Activated T-helper 9 cell treated with anti-CD3 and anti-CD28 coated beads, Interleukin-2, amount 50 U/mL, for 16 hours (primary cell): ENCODE measurements at places on chromosomes 2 and 18.

DNA sequence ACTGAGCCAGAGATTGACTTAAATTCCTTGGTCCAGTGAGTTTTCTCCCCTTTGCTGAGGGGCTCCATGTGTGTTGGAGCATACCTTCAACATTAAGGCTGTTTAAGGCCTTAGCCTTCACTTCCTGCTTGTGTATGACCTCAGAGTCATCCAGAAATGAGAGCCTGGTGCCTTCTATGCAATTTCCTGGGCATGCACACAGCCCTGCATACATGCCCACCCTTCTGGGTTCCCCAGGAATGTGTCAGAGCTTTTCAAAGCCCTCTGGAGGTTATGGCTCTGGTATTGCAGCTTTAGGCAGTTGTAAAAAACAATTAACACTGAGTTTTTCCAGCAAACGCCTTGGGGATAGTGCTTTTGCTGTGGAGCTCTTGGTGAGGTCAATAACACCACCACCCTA is 16.7 kb downstream of the IL1R1 start:
- no peak for DNase-seq

DNA sequence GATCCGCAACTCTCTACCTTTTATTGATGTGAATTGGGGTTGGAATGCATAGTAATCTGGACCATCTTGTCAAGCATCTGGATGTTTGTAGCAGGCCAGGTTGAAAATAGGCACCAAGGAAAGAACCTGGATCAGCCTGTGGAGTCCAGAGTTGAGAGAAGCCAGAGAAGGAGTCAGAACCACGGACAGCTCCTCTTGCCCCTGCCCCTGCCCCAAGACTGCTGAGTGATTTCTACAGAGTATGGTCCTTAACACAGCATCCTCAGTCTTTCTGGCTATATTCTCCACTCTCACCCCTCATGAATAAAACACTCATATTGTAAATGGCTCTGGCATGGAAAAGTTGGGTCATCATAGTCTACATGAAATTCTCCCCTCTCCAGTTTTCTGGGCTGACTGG is 154.6 kb downstream of the LOXHD1 start:
- DNase-seq: no peak

- DNase-seq: no peak
Observed at GRCh38 chr2:207231106-207231865, 65.5 kb upstream of the KLF7 start.

DNA sequence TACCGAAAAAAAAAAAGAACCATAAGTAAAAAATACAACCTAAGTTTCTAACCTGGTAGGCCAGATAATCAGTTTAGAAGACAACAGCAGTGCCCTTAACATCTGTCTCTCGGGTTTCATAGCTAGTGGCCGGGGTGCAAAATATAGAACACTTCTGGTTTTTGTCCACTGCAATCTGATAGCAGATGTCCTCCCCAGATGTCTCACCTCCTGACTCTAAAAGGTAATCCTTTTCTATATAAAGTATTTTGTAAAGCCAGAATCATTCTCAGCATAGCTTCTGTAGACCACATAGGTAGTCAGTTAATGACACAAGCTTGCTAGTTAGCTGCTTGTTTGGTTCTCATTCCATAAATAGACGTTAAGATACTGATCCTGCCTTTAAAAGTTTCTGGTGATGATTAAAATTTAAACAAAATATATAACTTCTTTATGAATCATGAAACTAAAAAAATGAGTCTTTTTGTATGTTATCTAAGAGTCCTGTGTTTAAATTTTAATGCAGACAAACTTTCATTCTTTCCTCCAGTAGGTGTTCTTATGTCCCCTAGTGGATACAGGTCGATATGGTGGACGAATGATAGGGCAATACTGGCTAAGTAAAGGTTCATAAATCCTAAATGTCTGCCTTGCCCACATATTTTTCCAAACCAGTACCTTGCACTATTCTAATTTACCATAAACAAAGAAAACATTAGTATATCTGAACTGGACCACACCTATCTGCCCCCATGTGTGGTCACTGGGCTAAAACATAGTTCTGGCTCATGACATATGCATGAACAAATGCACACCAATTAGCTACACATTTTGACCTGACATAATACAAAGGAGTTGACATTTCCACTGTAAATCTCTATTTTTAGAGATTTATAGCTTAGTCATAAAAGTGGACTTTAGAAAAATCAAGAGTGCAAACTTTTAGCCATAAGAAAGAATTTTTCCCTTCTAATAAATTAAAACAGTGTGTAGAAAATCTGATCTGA is 171.0 kb downstream of the SRBD1 start:
- no peak for DNase-seq

DNA sequence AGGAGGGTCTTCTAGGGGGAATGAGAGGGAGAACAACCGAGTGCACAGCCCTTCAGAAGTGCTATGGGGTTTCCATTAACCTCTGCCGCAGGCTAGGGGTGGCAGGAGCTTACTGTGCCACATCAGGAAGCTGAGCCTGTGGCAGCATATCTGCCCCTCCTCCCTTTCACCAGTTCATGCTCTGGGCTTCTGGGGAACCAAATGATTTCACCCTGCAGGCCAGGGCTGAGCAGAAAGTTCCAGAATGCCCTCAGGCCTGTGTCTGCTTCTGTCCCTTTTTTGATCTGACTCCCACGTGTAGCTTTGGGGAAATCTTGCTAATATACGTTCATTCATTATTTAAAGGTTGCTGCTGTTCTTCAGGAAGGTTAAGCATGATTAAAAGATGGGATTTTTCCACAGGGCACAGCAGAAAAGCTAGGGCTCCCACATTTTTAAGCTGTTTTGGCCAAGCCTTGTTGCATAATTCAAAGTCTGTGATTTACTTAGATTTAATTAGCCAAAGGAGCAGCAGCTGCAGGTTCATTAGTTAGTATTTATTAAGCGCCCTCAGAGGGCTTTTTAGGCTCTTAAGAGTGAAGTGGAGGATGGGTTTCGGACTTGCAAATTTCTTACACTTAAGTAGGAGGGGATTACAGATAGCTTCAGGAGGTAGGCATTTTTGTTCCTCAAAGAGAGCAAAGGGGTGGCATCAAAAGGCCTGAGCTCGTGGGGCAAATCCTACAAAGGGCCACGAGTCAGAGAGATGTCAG is 10.2 kb downstream of the TMEM247 start:
- no peak for DNase-seq

DNA sequence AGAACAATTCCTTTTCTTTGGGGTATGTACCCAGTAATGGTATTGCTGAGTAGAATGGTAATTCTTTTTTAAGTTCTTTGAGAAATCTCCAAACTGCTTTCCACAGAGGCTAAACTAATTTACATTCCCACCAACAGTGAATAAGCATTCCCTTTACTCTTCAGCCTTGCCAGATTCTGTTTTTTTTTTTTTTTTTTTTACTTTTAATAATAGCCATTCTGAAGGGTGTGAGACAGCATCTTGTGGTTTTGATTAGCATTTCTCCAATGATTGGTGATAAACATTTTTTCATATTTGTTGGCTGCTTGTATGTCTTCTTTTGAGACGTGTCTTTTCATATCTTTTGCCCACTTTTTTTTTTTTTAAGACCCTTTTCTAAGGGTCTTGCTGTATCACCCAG is 137.4 kb downstream of the RTN4 start:
- no peak for DNase-seq

- no peak for DNase-seq
Observed at GRCh38 chr2:133062931-133063665, 393.1 kb upstream of the LYPD1 start.

DNA sequence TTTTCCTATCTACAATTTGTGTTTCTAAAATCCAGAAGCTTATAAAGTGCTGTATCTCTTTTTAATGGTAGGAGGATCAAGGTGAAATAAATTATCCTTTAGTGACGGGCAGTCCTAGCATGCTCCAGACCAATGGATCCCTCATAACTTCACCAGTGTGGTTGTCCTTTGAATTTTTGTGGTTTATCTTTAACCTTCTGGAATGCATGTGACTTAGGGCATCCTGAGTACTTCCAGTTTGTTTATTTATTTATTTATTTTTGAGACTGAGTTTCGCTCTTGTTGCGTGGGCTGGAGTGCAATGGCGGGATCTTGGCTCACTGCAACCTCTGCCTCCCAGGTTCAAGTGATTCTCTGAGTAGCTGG is 40.4 kb downstream of the NUP35 start:
- DNase-seq: no peak

DNA sequence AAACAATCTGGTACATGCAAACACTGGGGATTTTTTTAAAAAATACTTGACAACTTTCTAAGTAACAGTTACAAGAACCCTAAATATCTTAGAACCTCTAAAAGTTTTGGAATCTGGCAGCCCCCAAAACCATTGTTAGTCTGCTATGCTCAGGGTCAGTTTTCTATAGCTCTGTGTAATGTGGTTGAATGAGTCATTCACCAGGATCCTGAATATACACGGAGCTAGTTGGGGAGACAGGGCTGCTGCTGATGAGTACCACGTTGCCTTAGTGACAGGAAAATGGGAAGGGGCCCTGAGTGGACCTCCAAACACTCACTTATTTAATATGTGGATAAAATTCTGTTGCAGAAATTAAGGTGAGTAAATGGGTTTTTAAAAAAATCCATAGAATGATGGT is 36.9 kb upstream of the TANC1 start:
- DNase-seq: no peak

- no peak for DNase-seq
Observed at GRCh38 chr2:43136011-43136799, 90.2 kb downstream of the ZFP36L2 start.

- DNase-seq: no peak
Observed at GRCh38 chr18:50151926-50152325, 43.0 kb downstream of the MYO5B start.

- no peak for DNase-seq
Observed at GRCh38 chr2:206211657-206212255, 52.1 kb downstream of the EEF1B2 start.

GRCh38 chr2:226031647-226032501 is 632.4 kb downstream of the NYAP2 start:
- no peak for DNase-seq

DNA sequence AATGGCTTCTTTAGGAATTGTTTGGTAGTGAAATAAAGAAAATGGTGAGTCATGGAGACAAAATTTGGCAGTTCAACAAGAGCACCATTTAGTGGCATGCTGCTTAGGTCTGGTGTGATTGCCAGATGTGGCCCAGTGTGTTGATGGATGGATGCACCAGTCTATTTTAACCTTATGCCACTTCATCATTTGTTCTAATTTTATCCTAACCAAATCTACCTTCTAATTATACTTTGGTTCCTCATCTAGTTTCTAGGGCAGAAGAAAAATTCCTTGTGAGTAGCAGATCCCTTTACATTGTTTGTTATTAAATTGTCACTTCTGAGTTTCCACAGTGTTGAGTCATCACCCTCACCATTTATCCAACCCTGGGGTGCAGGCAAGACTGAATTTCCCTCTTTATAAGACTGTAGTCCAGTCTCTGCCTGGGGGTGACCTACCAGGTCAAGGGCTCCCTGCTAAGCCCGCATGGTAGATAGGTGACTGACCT is 32.5 kb downstream of the NABP1 start:
- no peak for DNase-seq

- no peak for DNase-seq
Observed at GRCh38 chr18:48785091-48785614, 165.6 kb downstream of the SMAD7 start.

- no peak for DNase-seq
Observed at GRCh38 chr2:35688309-35688708, 667.3 kb upstream of the CRIM1 start.

- no peak for DNase-seq
Observed at GRCh38 chr2:14454202-14454601, 178.3 kb upstream of the LRATD1 start.

DNA sequence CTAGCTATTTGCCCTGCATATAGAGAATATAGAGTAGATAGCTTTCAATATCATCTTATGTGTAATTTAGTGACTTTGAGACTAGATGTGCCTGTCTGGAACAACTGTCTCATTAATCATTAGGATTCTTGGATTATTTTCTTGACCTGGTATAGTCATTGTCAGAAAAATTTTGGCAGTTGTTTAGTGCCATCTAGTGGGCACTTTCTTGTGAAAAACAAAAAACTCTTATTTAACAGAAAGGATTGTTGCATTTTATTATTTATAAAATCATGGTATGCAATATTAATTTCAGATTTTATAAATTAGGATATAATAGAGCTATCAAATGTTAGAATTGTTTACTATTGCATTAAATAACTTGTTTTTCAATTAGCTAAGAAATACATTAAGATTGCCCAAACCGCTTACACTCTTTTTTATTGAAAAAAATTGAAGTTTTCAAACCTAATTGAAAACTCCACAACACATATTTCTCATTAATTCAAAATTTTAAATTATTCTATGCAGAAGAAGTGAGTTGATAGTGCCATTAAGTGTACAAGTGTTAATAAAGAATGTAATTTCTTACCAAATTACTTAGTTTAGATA is 80.3 kb downstream of the DYNAP start:
- DNase-seq: no peak

GRCh38 chr2:180553094-180553715 is 427.2 kb upstream of the UBE2E3 start:
- no peak for DNase-seq

DNA sequence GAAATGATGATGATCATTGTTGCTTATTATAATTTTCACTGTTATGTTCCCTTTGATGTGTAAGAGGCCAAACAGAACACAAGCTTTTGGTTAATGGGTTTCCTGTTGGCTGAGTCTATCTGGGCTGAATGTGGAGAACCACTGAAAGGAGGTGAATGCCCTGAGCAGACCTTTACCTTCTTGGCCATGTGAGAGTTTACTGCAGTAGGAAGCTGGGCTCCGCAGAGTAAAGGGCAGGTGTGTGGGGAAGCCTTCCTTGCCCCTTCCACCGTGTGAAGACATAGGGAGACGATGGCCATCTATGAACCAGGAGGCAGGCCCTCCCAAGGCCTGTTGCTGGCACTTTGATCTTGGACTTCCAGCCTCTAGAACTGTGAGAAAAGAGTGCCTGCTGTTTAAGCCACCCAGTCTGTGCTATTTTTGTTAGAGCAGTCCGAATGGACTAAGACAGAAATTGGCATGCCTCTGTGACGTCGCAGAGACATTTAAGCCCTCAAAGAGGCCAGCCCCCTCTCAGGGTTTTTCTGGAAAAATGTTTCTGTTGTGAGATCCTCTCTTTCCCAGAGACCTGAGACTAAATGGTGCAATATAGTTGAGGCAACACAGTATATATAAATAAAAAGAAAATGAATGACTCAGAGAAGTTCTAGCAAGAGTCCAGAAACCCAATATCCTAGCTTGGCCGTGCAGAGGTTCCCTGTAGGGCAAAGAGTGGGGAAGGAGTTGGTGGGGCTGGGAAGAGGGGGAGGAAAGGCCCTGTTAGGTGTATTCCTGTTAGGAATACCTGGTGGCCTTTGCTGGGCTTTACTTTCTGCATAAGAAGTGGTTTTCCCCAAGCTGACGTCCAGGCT is 121.9 kb upstream of the LGALSL start:
- DNase-seq: no peak

GRCh38 chr2:167451496-167452289 is 563.4 kb downstream of the XIRP2 start:
- no peak for DNase-seq
